NCI-H226 (cell line): ENCODE measurements at places on chromosomes 11 and 22.

GRCh38 chr11:32843544-32843943 lies 13.8 kb downstream of the PRRG4 start:
- DNase-seq, result no peak

DNA sequence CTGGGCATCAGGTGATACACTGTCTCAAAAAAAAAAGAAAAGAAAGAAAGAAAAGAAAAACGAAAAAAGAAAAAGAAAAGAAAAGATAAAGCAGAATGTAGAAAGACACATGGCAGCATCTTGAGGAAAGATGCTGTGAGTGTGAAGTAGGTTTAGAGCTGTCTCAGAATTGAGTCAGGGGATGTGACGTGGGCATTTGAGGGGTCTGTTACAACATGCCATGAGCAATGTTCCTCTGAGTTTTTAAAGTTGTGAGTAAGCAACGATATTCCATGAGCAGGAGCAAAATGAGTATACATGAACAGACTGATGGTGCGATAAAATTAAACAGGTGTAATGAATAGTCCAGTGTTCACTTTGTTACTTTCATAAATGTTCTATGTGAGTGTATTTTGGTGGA lies 11.3 kb upstream of the QSER1 start:
- DNase-seq, result no peak

GRCh38 chr22:38171927-38172831 lies 9.5 kb downstream of the PLA2G6 start:
- DNase-seq, result no peak

DNA sequence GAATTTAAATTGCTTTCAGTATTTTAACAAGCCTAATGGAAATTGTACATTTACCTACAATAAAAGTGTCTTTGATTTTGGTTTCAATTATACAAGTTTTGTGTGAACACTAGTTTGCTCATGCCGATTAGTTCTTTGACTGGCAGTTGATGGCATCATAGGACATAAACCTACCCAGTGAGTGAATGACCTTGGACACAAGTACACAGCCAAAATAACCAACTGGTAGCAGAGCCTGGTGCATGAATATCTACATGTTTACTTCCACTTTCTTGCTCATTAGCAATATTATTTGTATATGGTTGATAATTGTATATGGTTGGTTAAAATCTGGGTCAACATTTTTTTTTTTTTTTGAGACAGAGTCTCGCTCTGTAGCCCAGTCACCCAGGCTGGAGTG lies 37.8 kb downstream of the STIM1 start:
- no peak for DNase-seq

- no peak for DNase-seq
These were observed 137.1 kb downstream of the CSNK2A3 start for GRCh38 chr11:11215944-11216343.

DNA sequence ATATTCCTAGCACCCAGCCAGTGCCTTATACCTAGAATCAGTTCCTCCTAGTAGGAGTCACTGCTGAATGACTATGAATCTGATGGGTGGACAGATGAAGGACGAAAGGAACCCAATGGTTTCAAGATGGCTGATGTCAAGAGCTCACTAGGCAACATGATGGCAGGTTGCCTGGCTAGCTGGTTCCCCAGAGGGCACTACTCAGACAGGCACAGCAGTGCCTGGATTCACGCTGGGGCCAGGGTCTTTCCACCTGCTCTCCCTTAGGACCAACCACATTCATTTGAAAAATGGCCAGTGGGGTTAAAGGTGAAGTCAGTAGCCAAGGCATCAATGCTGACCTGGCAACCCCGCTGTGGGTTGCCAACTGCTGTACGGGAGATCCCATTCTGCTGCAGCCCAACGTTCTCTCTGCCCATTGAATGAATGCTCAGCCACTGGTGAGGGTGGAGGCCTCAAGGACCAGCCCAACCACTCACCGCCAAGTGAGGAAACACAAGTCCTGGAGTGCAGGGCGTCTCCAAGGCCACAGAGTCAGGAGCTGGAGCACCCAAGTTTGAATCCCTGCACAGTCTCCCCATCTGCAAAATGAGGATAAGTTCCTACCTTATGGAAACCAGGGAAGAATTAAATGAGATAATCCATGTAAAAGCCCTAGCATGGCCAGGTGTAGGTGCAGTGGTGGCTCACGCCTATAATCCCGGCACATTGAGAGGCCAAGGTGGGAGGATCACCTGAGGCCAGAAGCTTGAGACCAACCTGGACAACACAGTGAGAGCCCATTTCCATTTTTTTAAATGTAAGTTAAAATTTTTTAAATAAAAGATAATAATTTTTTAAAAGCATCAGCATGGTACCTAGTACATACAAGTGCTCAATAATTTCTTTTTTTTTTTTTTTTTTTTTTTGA lies 12.4 kb downstream of the MYH9 start:
- no peak for DNase-seq

DNA sequence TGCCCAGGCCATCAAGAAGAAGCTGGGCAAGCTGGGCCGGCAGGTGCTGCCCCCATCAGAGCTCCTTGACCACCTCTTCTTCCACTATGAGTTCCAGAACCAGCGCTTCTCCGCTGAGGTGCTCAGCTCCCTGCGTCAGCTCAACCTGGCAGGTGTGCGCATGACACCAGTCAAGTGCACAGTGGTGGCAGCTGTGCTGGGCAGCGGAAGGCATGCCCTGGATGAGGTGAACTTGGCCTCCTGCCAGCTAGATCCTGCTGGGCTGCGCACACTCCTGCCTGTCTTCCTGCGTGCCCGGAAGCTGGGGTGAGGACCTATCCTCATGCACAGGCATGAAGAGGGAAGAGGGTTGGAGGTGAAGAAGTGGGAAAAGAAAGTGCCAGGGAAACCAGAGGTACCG lies 5.3 kb upstream of the NHERF4 start:
- no peak for DNase-seq

GRCh38 chr11:131624531-131624930 lies 254.1 kb downstream of the NTM start:
- DNase-seq, result no peak

GRCh38 chr11:84673753-84674152 lies 953.4 kb downstream of the DLG2 start:
- DNase-seq, result no peak

- DNase-seq, result no peak
These were observed 2.7 kb downstream of the CDC42BPG start for GRCh38 chr11:64841592-64842365.
